H54 (cell line): ENCODE measurements at places on chromosomes 6 and 20.

DNA sequence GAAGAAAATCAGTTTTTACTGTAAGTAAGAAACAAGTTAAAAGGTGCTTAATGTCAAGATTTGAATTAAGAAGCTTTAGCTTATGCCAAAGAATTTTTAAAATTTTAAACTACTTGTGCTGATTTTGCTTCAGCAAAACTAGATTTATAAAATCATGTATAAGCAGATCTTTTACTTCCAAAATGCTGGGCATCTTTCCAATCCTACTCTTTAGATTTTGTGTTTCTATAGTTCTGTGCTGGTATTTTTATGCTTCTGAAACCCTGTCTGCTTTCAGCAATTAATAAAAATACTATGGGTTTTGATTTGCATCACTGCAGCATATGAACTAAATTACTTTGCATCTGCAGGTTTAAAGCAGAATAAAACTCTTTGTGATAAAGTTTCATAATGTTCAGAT lies 238.6 kb upstream of the RNF217 start:
- DNase-seq: no peak

GRCh38 chr6:43336382-43336781 lies 27.8 kb upstream of the CRIP3 start:
- no peak for DNase-seq

DNA sequence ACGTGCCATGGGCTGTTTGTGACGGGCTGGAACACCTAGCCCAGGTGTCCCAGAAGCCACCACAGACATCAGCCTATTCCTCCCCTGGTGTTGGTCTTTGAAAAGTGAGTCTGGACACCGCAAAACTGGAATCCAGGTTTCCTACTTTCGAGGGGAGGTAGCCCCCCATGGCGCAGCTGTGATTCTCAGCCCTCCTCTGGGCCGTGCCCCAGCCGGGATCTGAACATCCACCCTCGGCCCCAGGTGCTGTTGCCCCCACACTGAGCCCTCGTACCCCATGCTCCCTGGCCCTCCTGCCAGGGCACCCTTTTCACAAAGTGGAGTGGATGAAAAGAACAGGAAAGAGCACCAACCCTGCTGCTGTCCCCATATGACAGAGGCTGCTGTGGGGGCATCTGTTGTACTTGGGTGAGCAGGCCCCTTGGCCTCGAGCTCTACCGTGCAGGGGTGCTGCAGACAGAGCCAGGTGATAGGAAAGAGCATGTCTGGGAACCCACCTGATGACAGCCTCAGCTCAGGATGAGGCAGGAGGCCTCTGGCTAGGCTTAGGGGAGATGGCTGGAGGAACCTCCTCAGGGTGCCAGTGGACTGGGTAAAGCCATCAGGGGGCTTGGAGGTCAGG lies 18.8 kb upstream of the MAS1L start:
- no peak for DNase-seq

GRCh38 chr6:150083839-150084238 lies 14.9 kb upstream of the ULBP3 start:
- no peak for DNase-seq

DNA sequence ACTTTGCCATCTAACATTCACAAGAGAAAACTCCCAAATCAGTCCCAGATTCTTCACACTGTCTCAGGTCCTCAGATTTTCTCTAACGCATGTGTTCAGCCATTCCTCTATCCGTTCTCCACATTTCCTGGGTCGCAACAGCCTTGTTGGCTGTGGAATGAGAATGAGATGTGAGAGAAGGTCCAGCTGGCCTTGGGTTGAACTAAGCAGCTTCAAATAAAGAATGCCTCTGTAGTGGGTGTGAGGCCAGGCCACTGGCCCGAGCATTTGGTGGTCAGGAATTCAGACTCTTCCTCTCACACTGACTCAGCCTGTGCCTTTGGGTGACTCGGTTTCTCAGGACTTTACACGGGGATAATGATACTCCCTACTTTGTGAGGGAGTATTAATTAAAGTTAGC lies 73.8 kb upstream of the CCN6 start:
- DNase-seq: no peak

GRCh38 chr6:110874880-110875547 lies 429 bp downstream of the AMD1 start:
- DNase-seq: no peak

DNA sequence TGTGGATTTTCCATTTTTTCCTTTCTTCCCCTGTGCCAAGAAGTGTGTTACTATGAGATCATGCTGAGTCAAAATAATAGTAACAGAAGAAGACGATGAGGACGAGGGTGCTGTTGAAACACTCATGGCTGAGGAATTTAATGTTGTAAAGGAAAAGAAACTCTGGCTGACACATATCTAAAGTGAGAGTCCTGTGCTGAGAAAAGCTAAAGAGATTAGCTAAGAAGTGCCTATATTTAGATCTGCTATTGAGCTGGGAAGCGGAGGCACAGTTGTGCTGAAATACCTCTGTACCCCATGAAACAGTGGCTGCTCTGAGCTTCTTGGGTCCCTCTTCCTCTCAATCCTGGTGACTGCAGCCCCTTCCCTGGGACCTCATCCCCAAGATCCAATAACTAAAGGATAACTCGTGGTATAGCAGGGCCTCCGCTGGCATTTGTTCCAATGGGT lies 1.1 kb upstream of the SYTL3 start:
- DNase-seq: no peak

DNA sequence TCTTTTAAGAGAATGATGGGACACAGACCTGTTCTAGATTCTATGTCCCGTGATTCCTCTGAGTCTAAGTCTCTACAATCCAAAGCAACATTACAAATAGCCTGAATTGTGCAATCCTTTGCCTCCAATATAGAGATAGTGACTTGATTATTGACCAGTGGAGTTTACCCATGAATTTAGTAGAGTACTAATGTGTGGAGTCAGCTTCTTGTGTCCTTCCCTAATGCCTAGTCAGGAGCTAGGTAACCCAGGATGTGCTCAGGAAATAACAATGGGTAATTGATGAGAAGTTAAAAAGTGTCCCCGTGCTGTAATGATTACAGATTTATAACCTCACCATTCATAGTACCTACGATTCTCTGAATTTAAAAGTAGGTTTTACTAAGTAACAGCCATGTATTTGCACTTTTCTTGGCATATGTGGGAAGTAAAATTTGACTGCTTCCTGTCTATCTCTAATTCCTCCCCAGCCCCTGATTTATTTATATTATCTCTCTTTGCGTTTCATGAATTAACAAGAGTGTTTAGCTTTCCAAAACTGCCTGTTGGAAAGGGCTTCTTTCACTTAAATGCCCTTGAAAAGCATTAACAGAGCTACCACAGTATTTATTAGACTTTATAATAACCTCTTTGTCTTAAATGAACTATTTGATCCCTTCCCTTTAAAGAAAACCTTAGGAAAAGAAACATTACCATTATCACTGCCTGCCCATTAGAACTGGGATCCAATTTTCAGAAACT lies 30.5 kb downstream of the NEDD9 start:
- DNase-seq: no peak

- no peak for DNase-seq
Observed at GRCh38 chr20:4507288-4507719, 214.4 kb upstream of the PRND start.

DNA sequence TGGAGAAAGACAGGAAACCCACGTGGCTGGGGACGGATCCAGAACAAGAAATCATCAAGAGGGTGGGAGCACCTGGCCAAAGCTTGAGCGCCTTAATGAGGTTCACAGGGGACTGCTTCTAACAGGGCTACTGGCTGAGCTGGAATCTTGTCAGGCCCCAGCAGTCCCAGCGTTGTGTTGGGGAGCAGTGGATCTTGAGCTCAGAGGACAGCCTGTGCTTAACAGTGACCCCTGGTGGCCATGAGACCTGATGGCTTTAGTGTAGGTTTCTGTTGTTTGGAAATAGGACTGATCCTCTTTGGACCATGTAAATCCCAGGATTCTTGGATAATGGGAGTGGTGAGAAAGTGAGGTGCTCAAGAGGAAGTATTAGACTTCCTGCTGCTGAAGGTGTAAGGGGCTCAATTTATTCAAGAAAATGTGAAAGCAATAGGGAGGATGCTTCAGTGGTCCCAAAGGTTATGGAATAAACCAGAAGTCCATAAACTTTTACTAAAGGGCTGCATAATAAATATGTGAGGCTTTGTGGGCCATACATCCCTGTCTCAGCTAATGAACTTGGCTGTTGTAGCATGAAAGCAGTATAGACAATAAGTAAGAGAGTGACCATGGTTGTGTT lies 216.2 kb downstream of the NFATC2 start:
- DNase-seq: no peak

DNA sequence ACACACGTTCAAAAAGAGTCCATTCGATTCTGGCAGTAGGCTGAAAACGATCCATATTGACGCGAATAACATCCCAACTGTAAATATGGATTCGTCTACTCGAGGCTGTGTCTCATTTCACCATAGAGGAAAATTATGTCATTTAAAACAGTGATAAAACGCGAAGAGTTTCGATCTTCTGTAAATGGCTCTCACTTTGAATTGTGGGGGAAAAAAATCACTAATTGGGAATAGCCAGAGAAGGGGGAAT lies 845 bp upstream of the MARCKS start:
- DNase-seq: no peak

DNA sequence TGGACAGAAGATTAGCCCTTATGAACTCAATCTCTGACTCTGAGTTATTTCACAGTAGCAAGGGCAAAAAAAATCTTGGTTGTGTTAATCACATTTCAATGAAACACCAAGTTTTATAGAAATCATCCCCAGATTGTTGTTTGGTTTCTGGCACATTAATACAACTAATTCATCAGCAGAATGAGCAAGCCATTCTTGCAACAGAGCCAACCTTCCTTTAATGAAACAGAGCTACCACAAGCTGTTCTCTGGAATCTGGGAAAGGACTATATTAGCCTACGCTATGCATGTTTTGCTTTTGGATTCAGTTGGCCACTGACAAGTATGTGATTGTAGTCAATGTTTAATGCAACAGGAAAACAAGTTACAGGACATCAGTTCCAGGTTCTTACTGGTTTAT lies 13.8 kb upstream of the POPDC3 start:
- DNase-seq: no peak

DNA sequence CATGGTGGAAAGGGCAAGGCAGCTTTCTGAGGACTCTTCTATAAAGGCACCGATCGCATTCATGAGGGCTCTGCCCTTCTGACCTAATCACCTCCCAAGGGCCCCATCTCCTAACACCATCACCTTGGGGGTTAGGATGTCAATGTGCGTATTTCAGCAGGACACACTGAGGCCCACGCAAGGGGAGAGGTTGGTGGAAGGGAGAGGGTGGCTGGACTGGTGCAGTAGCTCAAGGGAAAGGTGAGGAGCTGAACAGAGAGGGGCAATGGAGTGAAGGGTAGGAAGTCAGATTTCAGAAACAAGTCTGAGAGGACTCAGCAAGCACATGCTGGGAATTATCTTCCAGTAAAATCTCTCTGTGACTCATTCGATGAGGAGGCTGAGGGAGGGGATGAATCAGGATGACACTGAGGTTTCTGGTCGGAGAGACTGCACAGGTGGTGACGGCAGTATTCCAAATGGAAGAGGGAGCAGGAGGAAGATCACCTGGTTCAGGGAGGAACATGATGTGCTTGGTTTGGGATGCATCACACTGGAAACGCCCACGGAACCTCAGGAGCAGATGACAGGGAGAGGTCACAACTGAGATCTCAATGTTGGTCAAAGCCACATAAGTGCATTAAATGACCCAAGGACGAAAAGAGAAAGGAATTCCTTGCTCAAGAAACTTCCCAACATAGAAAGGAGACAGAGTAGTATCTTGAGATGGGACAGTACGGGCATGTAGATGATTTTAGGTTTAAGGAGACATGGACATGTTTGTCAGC lies 67.1 kb downstream of the TFAP2A start:
- DNase-seq: peak; percentile 78

GRCh38 chr6:3627956-3628835 lies 123.3 kb downstream of the PXDC1 start:
- no peak for DNase-seq

GRCh38 chr6:118401325-118401975 lies 146.6 kb upstream of the PLN start:
- no peak for DNase-seq

GRCh38 chr20:6828794-6829423 lies 61.4 kb downstream of the BMP2 start:
- DNase-seq: peak; percentile 4

DNA sequence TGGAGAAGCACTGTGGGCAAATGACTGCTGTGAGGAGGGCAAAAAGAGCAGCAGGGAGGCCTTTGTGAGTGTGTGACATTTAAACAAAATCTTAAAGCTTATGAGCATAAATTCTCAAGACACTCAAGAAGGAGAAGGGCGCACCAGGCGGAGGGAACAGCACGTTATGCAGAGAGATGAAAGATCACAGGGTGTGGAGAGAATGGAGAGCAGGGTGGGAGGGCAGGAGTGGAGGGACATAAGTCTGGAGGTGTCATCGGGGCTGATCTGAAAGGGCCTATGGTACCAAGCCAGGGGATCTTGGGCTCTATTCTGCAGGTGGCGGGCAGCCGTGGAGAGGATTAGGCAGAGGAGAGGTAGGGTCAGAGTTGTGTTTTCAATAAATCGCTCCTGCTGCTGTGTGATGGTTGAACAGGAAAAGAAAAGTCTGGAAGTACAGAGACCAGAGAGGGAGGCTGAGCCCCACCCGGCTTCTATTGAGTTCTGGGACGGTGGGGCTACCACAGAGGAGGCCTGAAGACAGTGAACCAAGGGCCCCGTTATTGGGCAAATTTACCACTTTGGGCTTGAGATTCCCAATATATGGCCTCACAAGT lies 24.3 kb upstream of the DLGAP4 start:
- no peak for DNase-seq

GRCh38 chr6:14709066-14709670 lies 536.7 kb upstream of the JARID2 start:
- DNase-seq: no peak

DNA sequence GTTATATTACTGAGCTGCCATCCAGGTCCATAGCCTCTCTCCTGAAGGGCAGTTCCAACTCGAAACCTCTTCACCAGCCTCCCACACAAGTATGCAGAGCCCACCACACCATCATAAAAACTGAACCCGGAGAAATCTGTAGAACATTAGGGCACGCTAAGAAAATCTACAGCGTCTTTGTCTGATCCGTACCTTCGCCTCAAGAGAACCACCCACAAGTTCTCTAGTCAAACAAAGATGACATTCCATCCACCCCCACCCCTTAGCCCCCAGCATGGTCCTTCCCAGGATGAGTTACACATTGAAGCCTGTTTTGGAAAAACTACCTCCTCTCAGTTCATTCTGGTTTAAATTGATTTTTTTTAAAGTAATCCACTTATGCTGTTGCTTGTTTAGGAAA lies 219.7 kb downstream of the ZMYND8 start:
- DNase-seq: no peak

DNA sequence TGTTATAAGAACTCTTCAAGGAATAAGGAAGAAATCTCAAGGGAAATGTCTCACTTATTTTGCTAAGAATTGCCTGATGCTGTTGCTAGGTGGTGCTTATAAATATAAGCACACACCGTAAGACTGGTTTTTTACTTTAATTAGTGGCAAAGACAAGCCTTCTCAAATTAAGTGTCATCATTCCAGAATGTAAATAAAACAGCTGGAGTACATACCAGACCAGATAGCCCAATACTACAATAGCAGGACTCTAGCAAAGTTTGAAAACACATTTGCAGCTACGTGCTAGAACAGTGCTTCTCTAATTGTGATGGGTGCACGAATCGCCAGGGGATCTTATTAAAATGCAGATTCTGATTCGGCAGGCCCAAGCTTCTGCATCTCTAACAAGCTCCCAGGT lies 6.8 kb downstream of the CNKSR3 start:
- no peak for DNase-seq
